Progenitor cell of endocrine pancreas (in vitro differentiated cells): ENCODE measurements at places on chromosomes 2 and 18.

- DNase-seq, result no peak
These were observed 21.1 kb upstream of the CELF4 start for GRCh38 chr18:37586656-37587225.

DNA sequence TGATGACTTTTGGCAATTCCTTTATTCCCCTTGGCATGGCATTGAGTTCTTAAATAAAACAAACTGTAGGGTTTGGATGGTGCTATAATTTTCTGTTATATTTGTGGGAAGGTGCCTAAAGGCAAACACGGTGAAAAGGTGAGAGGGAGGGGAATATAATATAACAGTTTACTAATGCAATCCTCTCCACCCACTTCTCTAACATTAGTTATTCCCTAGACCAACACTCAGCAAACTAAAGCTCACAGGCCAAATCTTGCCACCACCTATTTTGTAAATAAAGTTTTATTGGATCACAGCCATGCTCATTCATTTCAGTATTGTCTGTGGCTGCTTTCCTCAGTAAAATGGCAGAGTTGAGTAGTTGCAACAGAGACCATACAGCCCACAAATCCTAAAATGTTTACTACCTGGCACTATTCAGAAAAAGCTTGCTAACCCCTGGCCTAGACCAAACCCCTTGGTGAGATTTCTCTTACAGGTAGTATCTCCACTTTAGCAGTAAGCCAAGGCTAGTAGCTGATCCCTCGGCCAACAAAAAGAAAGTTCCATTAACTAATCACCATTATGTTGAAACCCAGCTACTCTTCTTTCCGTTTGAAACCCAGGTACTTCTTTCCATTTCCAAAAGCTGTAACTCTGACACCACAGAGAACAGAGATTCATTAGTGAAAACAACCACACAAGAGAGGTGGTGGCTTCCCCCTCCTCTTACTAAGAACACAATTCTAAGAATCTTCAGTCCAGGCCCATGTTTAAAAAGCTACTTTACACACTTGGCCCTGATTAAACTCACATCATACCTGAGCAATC lies 136.1 kb upstream of the CHAC2 start:
- DNase-seq, result no peak

- DNase-seq, result no peak
These were observed 37.3 kb downstream of the ADD2 start for GRCh38 chr2:70730730-70731129.

DNA sequence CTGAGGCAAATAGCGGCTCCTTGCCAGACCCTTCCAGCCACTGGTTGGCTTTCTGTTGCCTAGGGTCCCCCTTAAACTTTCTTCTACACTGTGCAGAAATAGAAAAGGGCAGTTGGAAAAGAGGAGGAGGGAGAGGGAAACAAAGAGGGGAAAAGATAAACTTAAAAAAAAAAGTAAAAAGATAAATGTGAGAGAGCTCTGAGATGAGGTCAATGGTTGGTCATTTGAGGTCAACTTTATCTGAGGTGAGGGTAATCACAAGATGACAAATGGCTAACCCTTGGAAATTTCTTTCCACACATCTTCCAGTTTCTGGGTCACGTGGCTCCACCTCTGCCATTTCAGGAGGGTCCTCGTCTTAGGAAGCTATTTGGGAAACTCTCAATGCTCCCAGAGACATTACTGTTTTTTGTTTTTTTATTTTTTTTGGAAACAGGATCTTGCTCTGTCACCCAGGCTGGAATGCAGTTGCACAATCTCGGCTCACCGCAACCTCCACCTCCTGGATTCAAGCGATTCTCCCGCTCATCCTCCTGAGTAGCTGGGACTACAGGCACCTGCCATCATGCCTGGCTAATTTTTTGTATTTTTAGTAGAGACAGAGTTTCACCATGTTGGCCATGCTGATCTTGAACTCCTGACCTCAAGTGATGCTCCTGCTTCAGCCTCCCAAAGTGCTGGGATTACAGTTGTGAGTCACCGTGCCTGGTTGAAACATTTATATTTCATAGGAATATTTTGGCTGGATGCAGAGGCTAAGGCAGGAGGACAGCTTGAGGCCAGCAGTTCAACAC lies 199.9 kb downstream of the TGIF1 start:
- DNase-seq, result no peak

DNA sequence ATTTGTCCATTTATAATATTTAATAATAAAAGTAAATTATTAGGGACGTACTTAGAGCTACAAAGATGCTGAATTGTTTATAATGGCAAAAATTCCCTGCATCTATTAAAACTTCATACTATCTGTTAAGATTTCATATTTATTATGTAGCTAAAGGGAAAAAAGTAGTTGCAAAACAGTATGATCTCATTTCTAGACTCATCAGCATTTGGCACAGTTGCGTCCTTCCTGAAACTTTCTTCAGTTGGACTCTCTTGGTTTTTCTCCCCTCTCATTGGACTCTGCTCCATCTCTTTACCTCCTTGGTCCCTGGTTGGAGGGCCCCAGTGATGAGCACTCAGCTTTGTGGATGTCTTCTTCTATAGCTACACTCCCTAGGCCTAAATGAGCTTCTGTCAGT lies 99.6 kb downstream of the TMEM247 start:
- no peak for DNase-seq

GRCh38 chr2:166081131-166081632 lies 46.6 kb downstream of the SCN1A start:
- DNase-seq, result no peak

DNA sequence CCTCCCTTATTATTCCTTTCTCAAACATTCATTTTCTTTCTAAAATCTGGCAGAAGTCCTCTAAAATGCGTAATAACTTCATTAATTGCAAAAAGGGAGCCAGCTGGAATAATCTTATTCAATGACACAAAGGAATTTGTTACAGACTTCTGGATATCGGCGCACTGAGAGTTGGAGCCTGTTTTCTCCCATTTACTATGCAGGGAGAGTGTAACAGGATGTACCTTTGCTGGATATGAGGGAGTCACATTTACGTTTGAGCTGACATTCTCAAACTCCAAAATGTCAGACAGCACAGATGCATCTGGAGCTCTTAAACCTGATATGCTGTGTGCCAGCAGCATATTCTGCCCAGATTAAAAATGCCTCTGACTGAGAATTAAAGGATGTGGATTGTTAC lies 275.3 kb downstream of the TMX3 start:
- DNase-seq, result no peak

DNA sequence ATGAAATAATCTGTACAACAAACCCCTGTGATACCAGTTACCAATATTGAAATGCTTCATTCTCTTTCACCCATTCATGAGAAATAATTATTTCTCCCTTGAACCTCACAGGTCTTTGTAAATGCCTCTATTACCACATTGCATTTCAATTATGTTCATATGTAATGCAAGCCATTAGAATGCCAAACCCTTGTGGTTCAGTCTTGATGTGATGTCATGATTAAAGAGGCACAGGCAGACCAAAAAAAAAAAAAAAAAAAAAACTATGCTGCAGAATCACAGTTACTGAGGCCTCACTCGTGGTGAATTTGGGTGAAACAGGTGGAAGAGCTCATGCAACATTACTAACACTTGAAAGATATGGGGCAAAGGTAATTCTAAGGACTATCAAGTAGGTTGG lies 9.4 kb upstream of the EPG5 start:
- no peak for DNase-seq

DNA sequence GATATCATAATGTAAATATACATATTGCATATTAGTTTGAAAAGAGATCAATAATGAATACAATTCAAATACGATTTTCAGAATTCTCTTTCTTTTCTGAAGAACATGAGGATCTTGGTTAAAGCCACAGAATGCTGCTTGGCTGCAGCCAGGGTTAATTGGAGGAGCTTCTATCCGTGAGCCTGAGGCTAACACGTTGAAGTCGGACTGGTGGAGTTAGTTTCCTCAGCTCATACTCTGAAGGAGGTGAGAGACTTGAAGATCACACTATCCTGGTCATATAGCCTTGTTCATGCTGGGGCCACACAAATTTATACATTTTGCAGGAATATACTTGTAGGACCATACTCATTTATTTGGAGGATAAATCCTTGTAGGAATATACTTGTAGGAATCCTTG lies 335.8 kb downstream of the TRIB2 start:
- no peak for DNase-seq

DNA sequence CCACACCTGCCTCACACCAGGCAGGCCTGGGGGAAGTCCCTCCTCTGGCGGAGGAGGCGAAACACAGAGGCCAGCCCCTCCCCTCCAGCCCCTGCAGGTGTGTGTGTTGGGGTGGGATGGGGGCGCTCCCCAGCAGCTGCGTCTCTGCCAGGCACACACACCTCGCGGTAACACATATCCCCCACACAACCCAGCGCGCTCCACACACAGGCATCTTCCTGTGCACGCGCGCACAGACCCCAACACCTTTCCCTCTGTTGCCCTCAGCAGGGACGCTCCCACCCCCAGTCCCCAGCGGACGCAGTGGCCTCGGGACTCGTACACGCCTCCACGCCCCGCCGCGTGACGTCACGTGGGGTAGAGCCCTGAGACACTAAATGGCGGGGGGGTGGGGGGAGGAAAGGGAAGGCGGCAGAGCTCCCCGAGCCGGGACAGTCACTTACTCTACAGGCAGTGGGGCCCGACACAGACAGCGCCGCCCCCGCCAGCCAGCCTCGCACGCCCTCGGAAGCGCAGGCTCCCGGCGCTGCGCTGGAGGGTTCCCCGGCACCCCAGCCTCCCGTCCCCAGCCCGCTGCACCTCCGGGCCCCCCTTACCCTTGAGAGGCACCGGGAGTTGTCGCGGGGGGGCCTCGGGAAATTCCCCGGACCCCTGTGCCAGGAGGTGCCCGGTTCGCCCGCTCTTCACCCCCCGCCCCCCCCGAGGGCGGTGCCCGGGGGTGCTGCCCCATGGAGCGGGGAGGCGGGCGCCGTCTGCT lies at the start of gene WNT10A:
Gene WNT10A (plus strand): TSS at position 751 of the 757 bp plus-strand sequence. CDS start 144 bp downstream, outside the sequence.
- DNase-seq, result no peak

GRCh38 chr2:177413703-177414102 lies 21.1 kb downstream of the AGPS start:
- no peak for DNase-seq

GRCh38 chr18:24322584-24323136 lies 75.0 kb downstream of the OSBPL1A start:
- no peak for DNase-seq

- DNase-seq, result no peak
These were observed 250.3 kb upstream of the TCF4 start for GRCh38 chr18:55838319-55838718.

DNA sequence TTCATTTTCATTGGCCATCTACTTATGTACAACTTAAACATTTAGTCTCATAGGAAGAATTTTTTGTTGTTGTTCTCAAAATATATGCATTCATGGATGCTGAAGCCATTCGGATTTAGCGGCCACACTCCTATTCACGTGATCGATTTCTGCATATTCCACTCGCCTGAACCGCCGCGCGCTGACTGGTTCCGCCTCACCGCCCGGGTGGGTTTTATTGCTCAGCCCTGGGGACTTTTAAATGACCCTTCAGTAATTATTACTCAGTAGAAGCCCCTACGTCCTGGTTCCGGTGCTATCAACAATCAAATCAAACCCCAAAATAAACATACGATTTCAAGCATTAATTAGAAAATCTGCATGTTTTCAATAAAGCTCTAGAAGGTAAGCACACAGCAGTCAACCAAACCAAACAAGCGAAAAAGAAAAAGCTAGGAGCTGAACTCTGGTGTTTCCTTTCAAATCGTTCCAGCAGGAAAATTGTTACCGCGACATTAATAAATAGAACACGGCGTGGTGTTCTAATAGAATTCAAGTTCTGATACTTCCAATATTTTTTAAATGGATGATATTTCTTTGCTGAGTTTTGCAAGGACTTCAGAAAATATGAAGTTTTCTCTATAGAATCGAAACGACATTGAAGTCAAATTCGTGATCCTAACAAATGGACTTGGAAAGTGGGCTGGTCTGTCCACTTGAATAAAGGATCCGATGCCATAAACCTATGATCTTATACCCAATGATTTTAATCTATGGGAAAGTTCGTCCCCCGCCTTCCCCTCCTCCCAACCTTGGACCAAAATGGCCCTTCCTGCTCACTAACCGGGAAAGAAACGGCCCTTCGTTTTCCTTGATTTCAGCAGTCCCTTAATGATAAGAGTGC lies 9.3 kb downstream of the PAX3 start:
- no peak for DNase-seq

- DNase-seq, result no peak
These were observed 63.5 kb upstream of the TTN start for GRCh38 chr2:178870703-178871102.

DNA sequence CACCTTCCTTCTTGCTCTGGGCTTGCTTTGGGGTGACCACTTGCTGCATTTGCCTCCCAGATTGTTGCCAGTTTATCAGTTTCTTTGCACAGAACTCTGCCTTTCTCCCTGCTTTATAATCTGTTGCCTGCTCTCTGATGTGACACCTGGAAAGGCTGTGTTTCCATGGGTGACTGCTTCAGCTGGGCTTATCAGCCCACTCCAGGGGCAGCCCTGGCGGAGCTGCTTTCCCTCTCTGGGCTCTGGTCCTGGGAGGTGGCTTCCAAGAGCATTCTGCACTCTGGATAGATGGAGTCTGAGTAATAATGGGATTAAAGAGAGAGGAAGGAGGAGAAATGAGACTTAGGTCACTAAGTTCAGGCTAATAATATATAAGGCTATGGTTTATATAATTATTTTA lies 352.7 kb downstream of the TSN start:
- no peak for DNase-seq

DNA sequence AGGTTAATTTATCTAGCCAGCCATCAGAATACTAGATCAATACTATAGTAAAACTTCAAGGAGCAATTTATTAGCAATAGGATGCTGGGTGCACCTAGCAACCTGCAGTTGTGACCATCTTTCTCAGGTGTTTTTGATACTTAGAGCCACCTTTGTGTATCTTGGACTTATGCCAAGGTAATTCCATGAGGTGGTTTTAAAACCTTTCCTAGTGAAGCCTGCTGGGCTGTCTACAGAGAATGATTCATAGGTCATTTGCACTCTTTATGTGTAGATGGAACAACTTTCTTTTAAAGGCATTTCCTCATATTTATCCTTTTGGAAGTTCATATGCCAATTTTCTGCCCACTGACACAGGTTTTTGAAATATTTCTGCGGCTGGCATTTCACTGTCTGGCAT lies 1030.1 kb upstream of the POU3F3 start:
- no peak for DNase-seq

GRCh38 chr18:63889626-63890025 lies 2.1 kb downstream of the SERPINB2 start:
- DNase-seq, result no peak

DNA sequence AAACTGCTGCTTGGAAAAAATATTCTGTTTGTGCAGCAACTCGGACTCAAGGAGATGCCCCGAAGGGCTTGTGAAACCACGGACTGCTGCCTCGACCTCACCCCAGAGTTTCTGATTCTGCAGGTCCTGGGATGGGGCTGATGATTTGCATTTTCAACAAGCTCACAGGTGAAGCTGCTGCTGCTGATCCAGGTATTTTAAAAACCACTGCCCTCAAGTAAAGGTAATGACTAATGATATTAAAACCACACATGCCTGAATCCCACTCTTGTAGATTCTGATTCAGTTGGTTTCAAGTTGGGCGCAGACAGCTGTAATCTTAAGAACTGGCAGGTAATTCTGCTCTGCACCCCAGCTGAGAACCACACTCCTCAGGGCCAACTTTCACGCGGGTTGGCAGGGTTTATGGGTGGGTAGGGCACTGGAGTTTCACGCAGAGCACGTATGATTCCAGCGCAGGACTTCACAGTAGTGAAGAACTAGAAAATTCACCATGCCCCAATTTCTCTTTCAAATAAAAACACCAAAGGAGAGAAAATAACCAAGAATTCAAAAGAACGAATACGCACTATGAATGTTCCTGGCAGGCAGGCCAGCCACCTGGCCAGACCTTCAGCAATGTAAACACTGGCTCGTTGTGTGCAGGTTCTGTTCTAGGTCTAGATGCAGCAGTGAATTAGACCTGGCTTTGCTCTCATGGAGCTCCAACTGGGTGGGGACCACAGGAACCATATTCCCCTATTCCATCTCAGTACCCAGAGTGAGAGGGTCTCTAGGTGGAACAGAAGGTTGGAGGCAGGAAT lies 74.6 kb upstream of the ZFP36L2 start:
- no peak for DNase-seq
